ENCODE measurements at places on chromosomes 2 and 18.

DNA sequence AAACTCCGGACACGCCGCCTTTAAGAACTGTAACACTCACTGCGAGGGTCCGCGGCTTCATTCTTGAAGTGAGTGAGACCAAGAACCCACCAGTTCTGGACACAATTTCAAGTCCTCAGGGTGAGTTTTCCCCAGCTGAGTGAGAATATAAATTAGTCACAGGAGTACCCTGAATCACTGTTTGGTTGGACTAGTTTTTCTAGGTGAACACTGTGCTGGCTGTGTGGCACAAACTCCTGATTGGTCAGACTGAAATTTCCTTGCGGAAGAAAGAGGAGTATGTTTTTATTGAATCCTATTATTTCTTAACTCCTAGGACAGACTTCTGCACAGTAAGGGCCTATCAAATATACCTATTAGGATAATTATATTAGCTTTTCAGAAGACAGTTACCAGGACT is 288.1 kb upstream of the UBE2E3 start:
- DNase-seq = no peak

- no peak for DNase-seq
Measured at GRCh38 chr2:184780944-184781343, 182.6 kb downstream of the ZNF804A start.

- peak; percentile 24 for DNase-seq
Measured at GRCh38 chr2:176553685-176554100, 284.5 kb downstream of the MTX2 start.

DNA sequence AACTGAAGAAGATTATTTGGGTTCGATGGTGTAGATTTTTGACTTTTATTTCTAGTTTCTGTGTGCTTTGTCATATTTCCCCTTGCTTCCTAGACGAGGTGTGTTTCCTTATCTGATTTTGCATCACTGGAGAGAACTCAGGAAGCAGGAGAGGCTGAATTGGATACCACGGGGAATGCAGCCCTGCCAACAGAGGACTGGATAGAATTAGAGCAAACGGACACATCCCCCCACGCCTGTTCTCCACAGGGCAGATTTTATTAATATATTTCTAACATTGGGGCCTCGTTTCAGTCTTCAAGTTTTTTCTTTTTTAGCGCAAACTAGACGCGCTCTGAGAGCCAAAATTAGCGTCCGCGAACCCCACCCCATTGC is 678 bp upstream of the VAPA start:
- DNase-seq = no peak

GRCh38 chr2:149513461-149513860 is 74.1 kb downstream of the MMADHC start:
- no peak for DNase-seq

- DNase-seq = no peak
Measured at GRCh38 chr2:8142461-8142860, 539.4 kb upstream of the ID2 start.

GRCh38 chr2:174524527-174524926 is 37.7 kb upstream of the GPR155 start:
- no peak for DNase-seq

- DNase-seq = no peak
Measured at GRCh38 chr2:238021327-238021726, 39.5 kb upstream of the SCLY start.

DNA sequence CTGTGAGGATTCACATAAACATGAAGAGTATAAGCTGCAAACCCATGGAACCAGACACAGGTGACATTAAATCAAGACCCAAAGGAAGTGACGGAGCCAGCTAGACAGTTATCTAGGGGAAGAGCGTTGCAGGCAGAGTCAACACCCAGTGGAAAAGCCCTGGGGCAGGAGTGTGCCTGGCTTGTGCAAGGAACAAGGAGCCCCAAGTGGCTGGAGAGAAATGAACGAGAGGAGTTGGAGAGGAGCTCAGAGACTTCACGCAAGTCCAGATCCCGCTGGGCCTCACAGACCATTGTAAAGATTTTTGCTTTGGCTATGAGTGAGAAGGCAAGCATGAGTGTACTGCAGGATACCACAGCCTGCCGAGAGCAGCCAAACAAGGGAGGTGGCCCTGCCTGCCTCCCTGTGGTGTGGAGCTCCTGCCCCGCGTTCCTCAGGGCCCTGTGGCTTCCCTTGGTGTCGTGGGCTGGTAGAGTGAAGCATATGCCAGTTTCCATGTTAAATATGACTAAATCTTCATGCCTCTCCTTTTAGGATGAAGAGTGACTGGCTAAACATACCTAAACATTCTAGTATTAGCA is 88.2 kb downstream of the SP3 start:
- DNase-seq = no peak

DNA sequence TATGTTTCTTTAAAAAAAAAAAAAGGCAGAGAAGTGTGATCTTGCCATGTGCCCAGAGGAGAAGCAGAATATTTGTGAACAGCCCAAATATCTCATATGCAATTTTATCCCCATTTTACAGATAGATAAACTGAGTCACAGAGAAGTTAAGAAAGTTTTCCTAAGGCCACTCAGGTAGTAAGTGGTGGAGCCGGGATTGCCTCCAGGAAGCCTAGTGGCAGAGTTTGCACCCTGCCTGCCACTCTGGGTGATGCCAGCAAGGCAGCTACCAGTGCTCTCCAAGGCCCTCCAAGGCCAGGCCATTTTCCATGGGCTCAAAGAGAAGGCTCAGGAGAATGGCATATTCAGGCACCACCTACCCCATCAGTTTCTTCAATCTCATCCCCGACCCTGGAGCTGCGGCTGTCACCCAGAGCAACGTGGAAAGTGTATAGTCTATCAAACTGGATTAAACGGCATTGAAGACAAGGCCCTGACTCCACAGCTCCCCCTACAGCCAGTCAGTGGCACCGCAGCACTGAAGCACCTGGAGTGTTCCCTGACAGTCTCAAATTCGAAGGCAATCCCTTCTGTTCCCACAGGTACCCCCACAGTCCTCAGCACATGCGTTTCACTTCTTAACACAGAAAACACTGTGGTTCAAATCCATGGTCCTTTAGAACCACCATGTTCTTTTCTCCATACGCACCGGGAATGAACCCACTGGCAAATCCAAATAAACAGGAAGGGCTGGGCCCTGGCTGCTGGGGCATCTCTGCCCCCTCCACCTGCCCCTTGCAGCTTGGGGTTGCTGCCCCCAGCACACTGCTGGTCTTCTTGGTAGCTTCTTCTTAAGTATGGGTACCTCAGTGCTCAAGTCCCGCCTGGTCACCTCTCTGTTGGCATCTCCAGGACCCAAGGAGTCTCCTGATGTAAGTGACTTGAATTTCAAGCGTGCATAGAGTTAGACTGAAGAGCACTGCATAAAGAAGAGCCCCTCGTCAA is 175.3 kb downstream of the INHBB start:
- peak; percentile 48 for DNase-seq

- no peak for DNase-seq
Measured at GRCh38 chr2:153354377-153354776, 124.2 kb downstream of the RPRM start.

DNA sequence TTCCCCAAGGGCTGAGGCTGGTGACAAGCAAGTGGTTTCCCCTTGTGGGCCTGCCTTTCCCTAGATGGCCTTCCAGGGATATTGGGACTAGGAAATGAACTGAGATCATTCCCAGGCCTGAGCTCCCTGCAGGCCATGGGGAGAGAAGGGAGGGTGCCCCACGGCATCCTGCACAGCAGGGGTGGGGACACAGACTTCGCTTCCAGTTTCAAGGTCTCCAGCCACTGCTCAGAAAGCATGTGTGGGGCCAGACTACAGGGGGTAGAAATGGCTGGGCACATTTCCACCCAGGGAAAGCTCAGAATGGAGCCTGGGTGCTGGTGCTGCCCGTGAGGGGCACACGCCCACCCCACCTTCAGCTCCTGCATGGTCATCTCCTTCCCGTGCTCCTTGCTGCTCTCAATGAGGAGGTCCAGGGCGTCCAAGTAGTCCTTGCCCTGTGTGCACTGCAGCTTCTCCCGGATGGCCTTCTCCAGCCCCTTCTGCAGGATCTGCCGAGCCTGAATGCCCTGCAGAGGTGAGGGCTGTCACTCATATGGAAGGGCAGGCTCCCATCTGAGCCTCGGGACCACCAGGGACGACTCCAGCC is 13.2 kb downstream of the CYP26B1 start:
- DNase-seq = no peak

DNA sequence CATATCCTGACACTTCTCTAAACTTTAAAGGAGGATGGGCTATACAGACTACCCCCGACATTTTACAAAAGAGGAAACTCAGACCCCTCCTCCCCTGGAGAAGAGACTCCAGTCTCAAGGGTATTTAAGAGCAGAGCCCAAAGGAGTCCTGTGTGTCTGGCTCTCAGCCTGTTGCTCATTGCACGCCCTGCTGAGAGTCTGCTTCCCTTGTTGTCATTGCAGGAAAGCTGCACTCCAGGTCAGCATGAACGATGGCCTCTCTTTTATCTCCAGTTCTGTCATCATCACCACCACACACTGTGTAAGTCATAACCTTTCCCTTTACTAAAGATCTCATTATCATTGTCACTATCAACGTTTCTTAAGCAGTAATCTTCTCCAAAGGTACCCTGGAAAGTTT is 111.4 kb downstream of the ANTXR1 start:
- no peak for DNase-seq

DNA sequence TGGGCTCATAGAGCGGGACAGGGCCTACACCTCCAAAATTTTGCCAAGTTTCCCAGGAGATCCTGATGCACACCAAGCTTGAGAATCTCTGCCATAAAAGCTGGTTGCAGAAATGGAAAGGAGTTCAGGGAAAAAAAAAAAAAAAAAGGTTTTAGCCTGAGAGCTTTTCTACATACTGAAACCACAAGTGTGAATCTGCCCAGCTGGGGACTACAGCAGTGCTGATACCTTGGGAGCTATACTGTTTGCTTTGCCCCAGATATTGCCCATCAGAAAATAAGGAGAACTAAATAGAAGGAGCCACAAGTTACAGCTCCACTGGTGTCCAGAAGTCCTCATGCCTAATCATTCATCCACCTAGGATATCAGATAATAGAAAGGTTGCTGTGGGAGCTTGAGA is 38.4 kb upstream of the NCKAP5 start:
- no peak for DNase-seq

DNA sequence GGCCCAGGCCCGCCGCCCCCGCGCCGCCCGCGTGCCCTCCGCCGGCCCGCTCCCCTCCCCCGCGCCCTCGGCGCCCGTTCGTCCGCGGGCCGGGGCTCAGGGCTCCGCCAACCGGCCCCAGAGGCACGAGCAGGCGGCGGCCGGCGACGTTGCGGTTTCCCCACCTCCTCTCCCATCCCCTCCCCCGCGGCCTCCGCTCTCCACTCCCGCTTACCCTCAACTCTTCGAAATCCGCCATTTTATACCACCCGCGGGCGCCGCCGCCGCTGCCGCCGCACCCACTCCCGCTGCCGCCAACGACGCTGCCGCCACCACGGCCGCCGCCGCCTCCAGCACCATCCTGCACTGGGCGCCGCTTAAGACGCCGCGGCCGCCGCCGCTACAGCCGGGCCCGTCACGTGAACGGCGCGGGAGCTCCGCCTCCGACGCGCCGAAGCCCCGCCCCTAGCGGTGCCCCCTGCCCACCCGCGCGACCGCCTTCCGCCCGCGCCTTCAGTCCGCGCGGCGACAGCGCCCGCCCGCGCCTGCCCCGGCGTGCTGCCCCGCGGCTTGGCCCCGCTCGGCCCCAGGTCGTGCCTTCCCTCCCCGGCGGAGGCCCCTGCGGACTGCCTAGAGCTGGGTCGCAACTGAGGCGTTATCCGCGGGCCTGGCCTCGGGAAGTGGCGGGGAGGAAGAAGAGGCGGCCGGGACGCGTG is at the start of the genes KATNAL2 and PIAS2:
KATNAL2 (plus strand) TSS at position 495 of the 695 bp plus-strand sequence. CDS start 29,271 bp downstream, outside the sequence.
PIAS2 (minus strand) TSS at position 400 of the 695 bp plus-strand sequence; CDS start at position 238, 162 bp downstream.
- DNase-seq = peak; percentile 85
